ENCODE measurements at places on chromosomes 16 and 17.

GRCh38 chr16:85678821-85679220, 9.9 kb downstream of the GINS2 start:
- no peak for DNase-seq

- no peak for DNase-seq
Observed at GRCh38 chr17:73683771-73684170, 39.5 kb upstream of the SDK2 start.

DNA sequence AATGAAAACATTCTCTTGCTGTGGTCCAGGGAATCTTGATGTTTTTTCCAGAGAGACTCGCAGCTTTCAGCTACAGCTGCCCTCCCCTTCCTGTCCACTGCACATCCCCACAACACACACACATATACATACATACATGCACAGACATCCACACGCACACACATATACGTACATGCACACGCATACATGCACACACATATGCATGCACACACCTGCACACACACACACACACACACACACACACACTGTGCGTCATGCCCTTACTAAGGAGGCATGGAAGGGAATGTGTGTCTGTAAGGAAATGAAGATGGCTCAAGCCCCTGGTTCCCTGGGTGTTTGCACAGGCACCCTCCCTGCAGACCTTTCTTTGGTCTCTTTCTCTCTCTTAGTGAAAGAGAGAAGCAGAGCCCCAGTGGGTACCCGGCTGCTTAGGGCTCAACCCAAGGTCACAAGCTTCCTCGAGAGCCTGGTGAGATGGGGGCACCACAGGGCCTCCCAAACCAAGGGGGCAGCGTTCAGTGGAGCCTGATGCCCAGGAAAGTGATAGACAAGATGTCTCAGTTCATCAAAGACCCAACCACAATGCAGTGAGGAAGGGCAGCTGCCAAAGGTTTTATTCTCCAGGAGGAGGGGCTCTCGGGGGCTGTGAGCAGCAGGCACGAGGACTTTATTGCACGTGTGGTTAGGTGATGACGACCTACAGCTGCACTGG, 33.3 kb downstream of the TNFRSF13B start:
- DNase-seq, result no peak

- no peak for DNase-seq
Observed at GRCh38 chr17:14510136-14510535, 209.3 kb downstream of the HS3ST3B1 start.

DNA sequence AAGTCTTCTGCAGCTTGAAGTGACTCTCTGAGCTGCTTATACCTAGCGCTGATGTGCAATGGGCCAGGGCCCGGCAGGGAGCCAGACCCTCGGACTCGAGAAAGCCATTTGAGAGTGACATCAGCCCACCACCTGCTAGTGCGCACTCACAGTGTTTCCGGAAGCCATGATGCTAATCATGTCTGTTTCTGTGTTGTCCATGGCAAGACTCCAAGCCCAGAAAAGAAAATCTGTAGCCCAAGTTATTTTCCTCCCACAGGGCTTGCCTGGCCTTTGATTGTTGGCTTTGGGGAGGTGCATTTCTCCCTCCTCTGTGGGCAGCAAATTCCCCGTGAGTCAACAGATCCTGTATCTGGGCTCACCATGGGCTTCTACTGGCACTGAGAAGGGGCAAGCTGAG, 1.8 kb upstream of the CDRT4 start:
- peak; percentile 32 for DNase-seq

GRCh38 chr17:72192800-72193192, 72.0 kb downstream of the SOX9 start:
- no peak for DNase-seq

Measured in hepatic stellate cell (primary cell).